ENCODE measurements at places on chromosomes 6 and 20. TPM values are rescaled to one million over a fixed set of nuclear protein-coding genes. Genes with fewer than 3 reads are reported as not detected.

The EEF1A2 gene
- 20.6 TPM for total RNA-seq

DNA sequence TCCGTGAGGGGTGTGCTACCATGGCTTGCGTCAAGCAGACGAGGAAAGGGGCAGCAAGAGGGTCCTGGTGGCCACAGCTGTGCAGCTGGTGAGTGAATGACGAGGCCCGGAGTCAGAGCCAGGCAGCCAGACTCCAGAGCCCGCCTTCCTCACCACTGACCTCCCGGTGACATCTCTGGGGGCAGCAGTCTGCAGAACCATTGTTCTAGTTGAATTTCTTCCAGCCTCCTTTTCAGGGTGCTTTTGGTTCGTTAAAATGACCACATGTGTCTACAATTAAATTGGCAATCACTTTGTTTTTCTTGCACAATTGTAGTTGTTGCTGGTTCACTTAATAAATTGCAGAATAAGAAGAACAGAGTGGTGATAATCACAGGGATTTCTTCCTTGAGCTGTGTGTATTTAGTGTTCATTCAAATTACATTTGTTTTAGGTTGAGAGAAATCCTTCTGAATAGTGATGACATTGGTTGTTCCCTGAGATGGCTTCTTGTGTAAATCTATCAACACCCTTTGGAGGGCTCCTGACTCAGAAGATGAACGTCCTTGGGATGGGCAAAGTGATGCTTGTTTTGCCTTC is 96.4 kb downstream of the TULP4 start:
- DNase-seq: no peak

The JPH2 gene
- total RNA-seq: 9.3 TPM

- DNase-seq: no peak
Observed at GRCh38 chr6:21665392-21666200, 72.0 kb downstream of the SOX4 start.

- DNase-seq: no peak
Observed at GRCh38 chr6:135222623-135223022, 41.5 kb downstream of the MYB start.

GRCh38 chr6:42255050-42255449 is 37.4 kb upstream of the MRPS10 start:
- no peak for DNase-seq

- no peak for DNase-seq
Observed at GRCh38 chr20:46505506-46505905, 7.9 kb downstream of the ZNF334 start.

- DNase-seq: no peak
Observed at GRCh38 chr20:24934101-24934661, 14.9 kb upstream of the CST7 start.

The ID4 gene
- 57.1 TPM for total RNA-seq

DNA sequence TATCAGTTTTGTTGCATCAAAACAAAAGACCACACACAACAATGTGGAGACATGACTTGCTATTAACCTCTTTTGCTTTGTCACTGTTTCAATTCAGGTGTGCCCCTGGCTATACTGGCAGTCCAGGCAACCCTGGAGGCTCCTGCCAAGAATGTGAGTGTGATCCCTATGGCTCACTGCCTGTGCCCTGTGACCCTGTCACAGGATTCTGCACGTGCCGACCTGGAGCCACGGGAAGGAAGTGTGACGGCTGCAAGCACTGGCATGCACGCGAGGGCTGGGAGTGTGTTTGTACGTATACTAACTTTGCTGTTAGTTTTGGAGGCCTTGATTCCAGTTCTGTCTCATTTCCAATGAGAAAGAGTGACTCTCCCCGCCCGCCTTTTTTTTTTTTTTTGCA is 356.9 kb downstream of the ARHGAP18 start:
- no peak for DNase-seq

The CYP24A1 gene
- 2.0 TPM for total RNA-seq

DNA sequence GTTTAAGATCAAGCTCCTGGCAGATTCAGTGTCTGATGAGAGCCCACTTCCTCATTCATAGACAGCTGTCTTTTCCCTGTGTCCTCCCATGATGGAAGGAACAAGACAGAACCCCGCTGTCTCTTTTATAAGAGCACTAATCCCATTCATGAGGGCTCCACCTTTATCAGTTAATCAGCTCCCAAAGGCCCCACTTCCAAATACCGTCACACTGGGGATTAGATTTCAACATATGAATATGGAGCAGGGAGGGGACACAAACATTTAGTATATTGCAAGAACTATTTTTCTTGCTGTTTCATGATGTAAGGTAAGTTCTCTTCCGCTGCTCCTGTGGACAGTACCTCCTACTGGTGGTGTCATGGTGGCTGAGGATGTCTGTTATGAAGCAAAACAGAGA is 158.3 kb upstream of the IRAK1BP1 start:
- DNase-seq: no peak

- DNase-seq: no peak
Observed at GRCh38 chr20:4012589-4012988, 2.8 kb downstream of the RNF24 start.

The LATS1 gene
- 36.4 TPM for total RNA-seq

The DNAH8 gene
- total RNA-seq: under 0.01 TPM

- DNase-seq: no peak
Observed at GRCh38 chr20:62643521-62644043, 1.3 kb downstream of the SLCO4A1 start.

- DNase-seq: no peak
Observed at GRCh38 chr6:6556738-6557503, 31.6 kb upstream of the LY86 start.

The TTLL9 gene
- 2.9 TPM for total RNA-seq

DNA sequence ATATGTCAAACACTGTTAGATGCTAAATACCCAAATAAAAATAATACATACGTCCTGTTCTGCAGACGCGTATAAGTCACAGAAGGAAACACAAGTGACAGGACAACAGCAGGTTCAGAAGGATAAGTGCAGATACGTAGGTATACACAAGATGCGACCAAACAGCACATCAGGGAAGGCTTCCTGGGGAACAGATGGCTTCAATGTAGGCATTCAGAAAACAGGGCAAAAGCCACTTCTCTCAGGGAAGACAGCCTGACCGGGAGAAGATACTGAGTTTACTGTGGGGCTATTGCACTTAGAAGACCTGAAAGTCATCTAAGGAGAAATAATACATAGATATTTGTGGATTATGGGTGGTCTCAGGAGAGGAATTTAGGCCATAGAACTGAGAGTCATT is 1.9 kb downstream of the HLA-DPA1 start:
- DNase-seq: no peak

The MYO6 gene
- 89.5 TPM for total RNA-seq

GRCh38 chr6:137315081-137315480 is 95.9 kb upstream of the IFNGR1 start:
- DNase-seq: no peak

The ZSCAN23 gene
- 6.0 TPM for total RNA-seq

The PSORS1C2 gene
- not detected for total RNA-seq

The ADAM33 gene
- total RNA-seq: 29.4 TPM

The CENPQ gene
- total RNA-seq: 6.4 TPM

The OOEP gene
- 0.33 TPM for total RNA-seq

DNA sequence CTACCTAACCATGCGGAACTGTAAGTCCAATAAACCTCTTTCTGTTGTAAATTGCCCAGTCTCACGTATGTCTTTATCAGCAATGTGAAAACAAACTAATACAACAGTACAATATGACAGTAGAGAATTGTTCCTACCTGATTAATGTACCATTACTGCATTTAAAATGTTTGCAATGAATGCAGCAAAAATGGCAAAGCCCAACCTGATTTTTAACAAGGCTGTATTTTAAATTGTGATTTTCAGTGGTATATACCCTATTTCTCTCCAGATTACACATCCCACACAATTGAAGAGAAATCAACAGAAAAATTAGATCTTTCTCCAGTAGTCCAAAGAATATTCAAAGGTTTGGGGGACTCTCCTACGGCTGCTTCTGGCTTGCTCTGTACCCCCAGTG is 3.3 kb upstream of the PCSK2 start:
- no peak for DNase-seq

DNA sequence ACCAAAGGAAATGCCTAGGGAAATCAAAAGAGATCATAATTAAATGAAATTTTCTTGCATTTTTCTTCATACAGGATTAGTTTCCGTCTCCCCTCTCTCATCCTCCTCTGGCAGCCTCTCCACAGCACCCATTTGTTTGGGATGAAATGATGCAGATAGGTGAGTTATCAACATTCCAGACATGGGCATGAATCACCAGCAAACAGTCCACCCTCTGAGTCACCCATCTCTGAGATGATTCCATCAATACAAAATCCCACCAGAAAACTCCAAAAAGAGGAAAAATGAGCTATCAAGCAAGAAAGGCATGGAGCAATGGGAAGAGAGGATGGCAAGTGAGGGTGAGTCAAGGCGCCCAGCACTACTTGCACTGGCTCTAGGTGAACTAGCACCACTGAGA is 11.4 kb downstream of the MC3R start:
- DNase-seq: no peak

DNA sequence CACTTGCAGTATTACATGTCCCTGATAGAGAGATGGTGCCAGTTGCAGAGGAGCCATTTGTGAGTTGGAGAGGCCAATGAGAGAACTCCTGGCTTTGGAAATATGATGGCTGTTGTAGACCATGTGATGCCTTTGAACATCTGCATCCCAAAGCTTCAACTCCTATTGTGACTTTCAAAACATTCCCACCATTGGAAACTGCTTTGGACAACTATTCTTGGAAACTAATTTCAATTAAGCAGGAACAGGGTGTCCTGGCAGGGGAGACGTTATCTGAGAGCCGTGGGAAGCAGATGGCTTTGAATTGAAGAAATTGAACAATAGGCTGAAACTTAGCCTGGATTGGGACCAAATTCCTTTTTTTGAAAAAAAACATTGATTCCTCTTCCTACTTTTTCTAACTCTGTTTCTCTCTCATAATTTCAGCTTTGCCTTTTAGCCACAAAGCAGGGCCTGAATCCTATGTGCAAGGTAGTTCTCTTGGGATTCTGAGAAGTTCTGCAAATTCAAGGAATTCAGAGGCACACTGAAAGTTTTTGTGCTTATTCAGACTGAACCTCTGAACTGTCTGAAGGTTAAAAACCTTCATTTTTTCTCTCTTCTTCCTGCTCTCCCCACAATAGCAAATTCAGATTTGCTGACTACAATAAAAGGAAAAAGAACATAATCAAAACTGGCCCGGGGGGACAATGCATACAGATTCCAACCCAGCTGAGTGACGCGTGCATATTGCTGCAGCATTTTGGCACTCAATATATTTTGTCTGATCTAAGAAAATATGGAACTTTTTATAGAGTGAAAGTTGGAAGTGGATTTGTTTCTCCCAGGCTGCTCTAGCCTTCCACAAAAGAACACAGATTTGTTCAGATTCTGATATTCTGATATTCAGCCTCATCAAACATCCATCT is 720.4 kb upstream of the CHD6 start:
- no peak for DNase-seq

The NOP56 gene
- total RNA-seq: 137 TPM

- DNase-seq: no peak
Observed at GRCh38 chr6:90118581-90118980, 178.1 kb downstream of the BACH2 start.

The TNFRSF6B gene
- total RNA-seq: 40.0 TPM

DNA sequence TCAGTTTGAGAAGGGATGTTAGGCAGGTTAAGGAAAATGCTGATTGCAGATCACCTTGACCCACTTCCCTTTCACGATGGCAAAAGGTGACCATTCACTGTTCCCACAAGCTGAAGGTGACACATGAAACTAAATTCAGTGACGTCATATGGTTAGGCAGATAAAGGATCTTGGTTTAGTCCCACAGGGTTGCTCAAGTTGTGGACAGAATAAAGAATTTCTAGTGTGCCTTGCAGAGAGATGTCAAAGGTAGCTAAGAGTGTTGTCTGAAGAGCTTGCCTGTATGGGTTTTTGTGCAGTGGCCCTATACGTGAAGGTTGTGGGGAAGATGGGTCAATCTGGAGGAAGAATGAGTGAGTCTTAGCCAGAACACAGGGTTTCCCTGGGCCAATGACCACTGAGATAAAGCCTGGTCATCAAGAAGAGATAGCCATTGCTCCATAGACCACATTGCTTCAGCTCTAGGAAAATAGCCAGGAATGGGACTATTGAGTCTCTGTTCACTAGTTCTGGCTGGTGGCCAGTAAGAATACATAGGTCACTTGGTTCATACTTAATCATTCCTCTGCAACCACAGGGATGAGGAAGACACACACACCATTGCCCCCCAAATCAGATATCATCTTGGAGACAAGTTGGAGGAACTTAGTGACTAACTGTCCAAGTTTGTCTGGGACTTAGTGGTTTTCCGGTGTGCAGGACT is 148.5 kb upstream of the ATXN1 start:
- no peak for DNase-seq

- DNase-seq: no peak
Observed at GRCh38 chr6:3001773-3002293, 2.1 kb downstream of the NQO2 start.

DNA sequence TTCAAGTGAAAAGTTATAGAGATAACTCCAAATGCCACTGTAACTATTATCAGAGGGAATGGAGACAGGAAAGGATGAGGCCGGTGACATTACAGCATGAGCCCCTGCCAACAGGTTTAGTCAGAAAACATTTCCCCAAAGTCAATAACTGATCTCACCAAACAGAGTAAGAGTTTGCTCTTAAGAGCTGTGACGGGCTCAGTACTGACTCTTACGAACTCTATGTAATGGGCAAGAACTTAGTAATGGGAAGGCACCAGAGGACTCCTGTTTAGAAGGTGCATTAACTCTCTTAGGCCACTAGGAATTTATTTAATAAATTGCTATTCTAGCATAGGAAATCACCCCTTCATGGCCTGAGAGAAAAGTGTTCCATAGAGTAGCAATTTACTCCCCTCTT is 76.8 kb downstream of the SAMD5 start:
- no peak for DNase-seq

GRCh38 chr6:135796643-135797305 is 54.7 kb upstream of the PDE7B start:
- DNase-seq: no peak

The GRIK2 gene
- total RNA-seq: not detected

The ECT2L gene
- 0.16 TPM for total RNA-seq

- DNase-seq: no peak
Observed at GRCh38 chr20:3973705-3974104, 41.7 kb downstream of the RNF24 start.

The TPD52L1 gene
- total RNA-seq: 81.3 TPM

The GJA10 gene
- not detected for total RNA-seq

The PTP4A1 gene
- 26.9 TPM for total RNA-seq

GRCh38 chr6:113758826-113759574 is 98.1 kb upstream of the MARCKS start:
- no peak for DNase-seq
